Activated T-cell treated with anti-CD3 and anti-CD28 coated beads for 1 hour (primary cell): ENCODE measurements at places on chromosomes 5 and 9.

DNA sequence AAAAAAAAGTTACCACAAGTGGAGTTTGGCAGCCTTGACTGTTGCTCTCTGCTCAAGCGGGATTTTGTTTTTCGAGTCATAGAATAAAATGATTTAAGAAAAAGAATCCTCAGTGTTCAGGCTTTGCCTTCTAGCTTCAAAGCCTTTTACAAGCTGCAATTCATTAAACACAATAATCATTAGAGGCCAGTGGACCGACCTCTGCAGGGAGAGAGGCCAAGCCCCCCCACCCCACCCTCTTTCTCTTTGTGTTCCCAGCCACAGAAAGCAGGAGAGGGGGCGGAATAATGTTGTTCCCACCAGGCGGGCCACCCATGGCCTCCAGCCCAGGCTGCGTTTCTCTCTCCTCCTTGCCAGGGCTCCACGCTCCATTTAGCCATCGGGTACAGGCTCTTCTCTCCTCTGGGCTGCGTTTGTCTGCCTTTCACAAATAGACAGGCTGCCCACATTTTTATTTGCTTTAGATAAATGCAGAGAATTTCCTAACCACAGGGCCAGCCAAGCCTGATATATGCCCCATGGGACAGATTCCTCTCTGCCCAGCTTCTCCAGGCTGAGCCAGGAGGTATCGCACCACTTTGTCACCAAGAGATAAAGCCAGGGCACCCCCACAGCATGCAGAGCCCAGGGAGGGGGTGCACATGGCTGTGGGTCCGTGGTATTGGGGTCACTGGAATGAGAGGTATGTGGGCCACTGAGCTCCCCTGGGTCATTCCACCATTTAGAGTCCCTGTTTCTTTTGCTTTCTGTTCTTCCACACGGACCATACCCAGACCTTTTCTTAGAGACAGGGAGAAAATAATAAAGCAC lies 318.8 kb downstream of the PIK3R1 start:
- DNase-seq = no peak

- no peak for DNase-seq
These were observed 10.5 kb downstream of the DOCK2 start for GRCh38 chr5:169647566-169647965.

DNA sequence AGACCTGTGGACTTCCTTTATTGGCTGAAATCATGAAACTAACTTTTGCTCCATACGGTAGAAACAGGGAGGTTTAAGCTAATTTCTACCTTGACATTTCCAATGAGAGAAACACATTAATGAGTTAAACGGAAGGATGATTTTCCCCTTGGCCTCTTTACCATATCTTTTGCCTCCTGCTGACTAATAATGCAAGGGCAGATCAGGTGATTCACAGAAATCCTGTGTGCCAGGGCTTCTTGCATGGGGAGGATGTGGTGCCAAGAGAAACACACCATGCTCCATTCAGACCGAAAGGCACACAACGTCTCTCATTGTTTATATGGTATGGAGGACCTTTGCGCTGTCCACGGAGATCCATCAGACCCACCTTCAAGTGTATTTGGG lies 17.4 kb upstream of the PRLR start:
- no peak for DNase-seq

GRCh38 chr9:94918038-94918753 lies 191.7 kb downstream of the AOPEP start:
- DNase-seq = no peak

DNA sequence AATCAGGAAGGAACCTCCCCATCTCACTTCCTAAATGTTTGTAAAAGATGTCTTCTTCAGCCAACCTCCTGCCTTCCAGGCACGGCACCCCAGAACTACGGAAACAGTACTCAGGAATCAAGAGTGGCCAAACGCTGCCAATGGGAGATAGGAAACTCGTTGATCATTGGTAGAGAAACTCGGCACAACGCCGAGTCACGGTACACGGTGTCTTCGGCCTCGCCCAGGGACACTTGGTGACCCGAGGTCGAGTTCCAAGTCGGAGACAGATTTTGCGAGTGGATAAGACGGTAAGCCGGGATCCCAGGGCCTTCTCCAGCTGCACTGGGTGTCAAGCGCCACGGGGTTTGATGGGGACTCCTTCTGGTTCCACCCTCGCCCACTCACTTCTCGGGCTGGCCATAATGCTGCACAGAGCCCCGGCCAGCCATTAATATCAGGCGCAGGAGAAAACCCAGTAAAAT lies 343 bp downstream of the KIAA0825 start:
- no peak for DNase-seq

- DNase-seq = no peak
These were observed 129.5 kb downstream of the NPR3 start for GRCh38 chr5:32840606-32841005.

GRCh38 chr5:82809420-82810143 lies 267.6 kb downstream of the TMEM167A start:
- DNase-seq = no peak

DNA sequence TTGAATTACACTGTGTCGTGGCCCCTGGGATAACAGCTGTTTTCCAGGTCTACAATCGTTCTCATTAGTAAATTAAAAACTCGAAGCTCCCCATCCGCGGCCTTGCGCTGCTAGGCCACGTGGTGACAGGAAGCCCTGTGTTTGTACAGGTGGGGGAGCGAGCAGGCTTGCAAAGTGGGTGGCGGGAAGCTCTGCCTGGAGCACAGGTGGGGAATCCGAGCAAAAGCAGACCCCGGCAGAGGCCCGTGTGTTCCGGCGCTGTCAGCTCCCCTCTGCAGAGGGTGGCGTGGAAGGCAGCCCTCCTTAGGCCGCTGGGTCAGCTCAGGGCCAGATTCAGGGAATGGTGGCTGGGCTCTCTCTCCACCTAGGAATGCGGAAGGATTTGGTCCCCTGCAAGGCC lies 59.5 kb upstream of the ERCC6L2 start:
- DNase-seq = no peak

DNA sequence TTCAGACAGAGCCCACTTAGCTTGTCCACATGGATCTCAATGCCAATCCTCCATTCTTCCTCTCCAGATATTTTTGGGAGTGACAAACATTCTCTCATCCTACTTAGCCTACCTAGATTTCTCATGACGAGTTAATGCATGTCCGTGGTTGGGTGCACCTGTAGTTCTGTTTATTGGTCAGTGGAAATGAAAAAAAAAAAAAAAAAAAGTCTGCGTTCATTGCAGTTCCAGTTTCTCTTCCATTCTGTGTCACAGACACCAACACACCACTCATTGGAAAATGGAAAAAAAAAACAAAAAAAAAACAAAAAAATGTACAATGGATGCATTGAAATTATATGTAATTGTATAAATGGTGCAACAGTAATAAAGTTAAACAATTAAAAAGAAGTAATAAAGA lies 59.0 kb downstream of the BASP1 start:
- DNase-seq = no peak

GRCh38 chr5:6750951-6751685 lies 37.9 kb downstream of the TENT4A start:
- no peak for DNase-seq

- no peak for DNase-seq
These were observed 93.3 kb downstream of the LIFR start for GRCh38 chr5:38462976-38463633.

- DNase-seq = no peak
These were observed 52.8 kb upstream of the TUT7 start for GRCh38 chr9:86407022-86407421.

- no peak for DNase-seq
These were observed 27.6 kb downstream of the TRPC7 start for GRCh38 chr5:136337788-136338187.

DNA sequence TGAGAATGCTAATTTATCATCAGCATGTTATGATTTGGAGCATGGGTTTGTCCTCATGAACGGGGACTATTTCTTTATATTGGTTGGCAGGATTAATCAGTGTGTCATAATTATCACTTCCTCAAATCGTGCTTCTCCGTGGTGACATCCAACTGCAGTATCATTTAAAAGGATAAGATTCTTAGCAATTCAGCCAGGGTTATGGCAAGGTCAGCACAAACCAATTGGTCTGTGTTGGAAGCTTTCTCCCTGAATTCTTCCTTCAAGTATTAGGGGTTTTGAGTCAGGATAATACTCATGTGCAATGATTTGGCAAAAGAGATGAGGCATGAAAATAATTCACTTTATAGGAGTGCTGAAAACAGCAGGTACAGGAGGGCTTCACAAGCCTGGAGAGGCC lies 5.5 kb upstream of the CAMLG start:
- no peak for DNase-seq

- no peak for DNase-seq
These were observed 303.6 kb upstream of the ZNF608 start for GRCh38 chr5:125049721-125050702.

- DNase-seq = no peak
These were observed 4.9 kb upstream of the RARS1 start for GRCh38 chr5:168481330-168481788.

GRCh38 chr9:105338308-105338707 lies 93.9 kb downstream of the SLC44A1 start:
- no peak for DNase-seq

- no peak for DNase-seq
These were observed 3.4 kb downstream of the C5orf58 start for GRCh38 chr5:170235876-170236864.

- no peak for DNase-seq
These were observed 549.0 kb upstream of the ZNF608 start for GRCh38 chr5:125295405-125295872.

DNA sequence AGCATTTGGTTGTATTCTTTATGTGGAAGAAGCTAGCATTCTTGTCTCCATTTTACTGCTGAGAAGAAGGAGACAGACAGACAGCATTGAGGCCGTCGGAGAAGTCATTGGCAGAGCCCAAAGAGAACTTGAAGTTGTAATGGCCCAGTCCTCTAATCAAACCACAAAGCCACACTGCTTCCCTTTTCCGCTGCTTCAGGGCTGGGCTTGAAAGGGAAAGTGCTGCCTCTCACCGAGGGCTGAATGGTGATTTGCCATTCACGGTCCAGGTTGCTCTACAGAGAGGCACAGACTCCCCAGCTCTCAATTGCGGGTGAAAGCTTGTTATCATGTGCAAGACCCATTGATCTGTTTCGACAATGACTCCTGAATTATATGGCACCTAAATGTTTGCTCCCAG lies 25.6 kb upstream of the POU4F3 start:
- no peak for DNase-seq

- DNase-seq = no peak
These were observed 540.5 kb downstream of the KCTD16 start for GRCh38 chr5:144711172-144711571.

GRCh38 chr5:8865686-8866374 lies 680.0 kb downstream of the SEMA5A start:
- no peak for DNase-seq

DNA sequence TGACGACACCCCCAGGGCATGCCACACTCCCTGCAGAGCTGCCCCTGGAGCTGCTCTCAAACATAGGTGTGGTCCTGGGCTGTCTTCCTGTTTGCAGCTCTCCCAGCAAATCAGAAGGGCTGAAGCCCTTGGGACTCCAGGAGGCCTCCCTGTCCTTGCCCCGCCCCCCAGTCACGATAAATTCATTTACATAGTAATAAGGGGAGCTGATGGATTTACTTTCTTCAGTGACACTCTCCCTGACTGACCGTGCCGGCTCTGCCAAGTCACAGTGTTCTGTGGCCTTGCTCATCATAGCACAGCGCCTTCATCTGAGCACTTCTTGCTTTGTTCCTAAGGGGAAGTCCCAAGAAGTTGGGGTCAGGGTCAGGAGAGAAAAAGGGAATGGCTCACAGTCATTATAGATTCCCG lies 121.4 kb downstream of the ENC1 start:
- DNase-seq = no peak

- no peak for DNase-seq
These were observed 74.5 kb downstream of the RASEF start for GRCh38 chr9:82988488-82988887.

DNA sequence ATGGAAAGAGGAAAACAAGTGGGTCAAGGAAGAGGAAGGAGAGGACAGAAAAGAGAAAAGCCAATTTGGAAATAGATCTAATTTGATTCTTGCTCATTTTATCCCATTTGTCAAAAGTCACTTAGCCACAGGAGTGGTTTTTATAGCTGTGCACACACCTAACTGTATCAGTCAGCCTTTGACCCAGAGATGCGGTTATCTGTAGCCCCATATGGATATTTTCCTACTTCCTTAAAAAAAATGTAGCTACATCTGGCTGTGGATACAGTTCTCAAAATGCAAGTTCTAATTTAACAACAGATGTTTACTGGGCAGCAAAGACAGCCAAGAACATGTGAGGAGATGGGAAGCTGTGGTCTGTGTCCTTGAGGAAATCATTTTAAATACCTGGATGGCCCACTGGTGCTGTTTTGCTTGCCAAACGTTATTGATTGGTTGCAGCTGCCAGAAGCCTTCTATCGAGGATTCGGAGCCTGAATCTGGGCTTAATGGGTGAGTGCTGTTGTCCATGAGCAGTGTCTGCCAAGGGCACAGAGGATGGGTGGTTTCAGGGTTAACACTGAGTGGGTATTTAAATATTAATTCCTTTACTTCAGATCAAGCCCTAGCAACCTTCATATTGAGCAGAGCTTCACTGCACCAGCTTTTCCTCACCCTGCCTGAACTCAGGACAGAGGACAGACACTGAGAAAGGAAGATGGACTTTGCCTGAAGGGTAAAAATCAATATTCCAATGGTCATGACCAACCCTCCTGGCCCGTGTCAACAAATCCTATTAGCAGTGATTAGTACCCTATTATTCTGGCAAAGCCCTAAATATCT lies 92.2 kb downstream of the APBA1 start:
- no peak for DNase-seq

DNA sequence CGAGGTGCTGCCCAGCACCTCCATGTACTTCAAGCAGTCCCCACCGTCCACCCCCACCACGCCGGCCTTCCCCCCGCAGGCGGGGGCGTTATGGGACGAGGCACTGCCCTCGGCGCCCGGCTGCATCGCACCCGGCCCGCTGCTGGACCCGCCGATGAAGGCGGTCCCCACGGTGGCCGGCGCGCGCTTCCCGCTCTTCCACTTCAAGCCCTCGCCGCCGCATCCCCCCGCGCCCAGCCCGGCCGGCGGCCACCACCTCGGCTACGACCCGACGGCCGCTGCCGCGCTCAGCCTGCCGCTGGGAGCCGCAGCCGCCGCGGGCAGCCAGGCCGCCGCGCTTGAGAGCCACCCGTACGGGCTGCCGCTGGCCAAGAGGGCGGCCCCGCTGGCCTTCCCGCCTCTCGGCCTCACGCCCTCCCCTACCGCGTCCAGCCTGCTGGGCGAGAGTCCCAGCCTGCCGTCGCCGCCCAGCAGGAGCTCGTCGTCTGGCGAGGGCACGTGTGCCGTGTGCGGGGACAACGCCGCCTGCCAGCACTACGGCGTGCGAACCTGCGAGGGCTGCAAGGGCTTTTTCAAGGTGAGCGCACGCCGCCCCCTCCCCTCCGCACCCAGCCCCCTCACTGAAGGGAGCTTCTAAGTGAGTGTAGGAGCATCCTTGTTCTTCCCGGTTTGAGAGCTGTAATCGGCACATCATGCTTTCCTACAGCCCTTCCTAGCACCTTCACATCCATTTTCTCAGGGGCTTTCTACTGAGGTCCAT lies 6.9 kb downstream of the NR4A3 start:
- no peak for DNase-seq

GRCh38 chr9:88421348-88421747 lies 33.1 kb downstream of the SPIN1 start:
- DNase-seq = no peak

- DNase-seq = no peak
These were observed 181.2 kb upstream of the DMAC1 start for GRCh38 chr9:7980691-7981289.
